ENCODE measurements at places on chromosomes 2 and 18.

DNA sequence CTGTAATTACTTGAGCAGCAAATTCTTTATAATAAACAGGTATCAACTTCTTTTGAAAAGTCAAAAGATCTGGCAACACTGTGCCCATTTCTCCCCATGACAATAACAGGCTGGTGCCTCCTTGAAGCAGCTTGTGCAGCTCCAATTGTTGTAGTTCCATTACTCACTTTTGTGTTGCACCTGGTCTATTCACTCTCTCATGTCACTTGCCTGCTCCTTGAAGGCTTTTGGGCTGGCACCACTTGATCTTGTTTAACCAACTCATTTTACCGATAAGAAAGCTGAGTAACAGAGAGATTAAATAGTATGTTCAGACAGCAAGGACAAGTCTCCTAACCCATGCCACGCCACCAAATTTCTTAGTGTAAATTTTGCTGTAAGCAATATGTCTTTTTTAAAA, 314.5 kb downstream of the OSR1 start:
- DNase-seq: no peak

- peak; percentile 81 for DNase-seq
Measured at GRCh38 chr2:20593072-20594034, 57.5 kb downstream of the HS1BP3 start.

DNA sequence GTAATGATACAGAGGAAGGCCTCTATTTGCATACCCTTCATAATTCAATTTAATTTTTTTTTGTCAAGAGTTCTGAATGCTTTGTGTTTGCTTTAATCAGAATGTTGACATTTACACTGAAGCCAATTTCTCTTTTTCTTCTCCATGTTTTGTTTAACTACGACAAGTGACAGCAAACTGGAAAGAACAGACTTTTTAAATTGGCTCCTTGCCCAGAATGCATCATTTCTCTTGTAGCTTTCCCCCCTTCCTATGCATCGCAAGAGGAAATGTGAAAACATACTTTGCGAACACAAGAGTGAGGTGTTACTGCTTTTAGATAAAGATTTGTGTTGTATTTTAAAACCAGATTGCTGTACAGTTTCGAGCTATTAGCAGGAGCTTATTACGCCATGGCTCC, 955.2 kb upstream of the CELF4 start:
- DNase-seq: no peak

DNA sequence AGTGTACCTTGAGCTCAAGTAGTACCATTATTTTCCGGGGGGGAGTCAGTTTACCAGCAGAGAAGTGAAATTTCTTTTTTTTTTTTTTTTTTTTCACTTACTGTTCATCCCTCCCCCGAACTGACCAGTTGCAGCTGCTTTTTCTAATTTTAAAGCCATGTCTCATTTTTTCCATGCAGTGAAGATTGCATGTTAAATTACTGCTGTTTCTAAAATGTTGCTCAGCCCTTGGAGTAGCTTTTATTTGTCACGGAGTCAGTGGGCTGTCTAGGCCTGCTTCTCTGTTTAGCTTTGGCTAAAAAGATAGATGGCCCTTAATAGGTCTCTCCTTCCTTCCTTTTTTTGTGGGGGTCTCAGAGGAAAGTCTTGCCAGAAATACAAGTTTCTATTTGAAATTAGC, 70.2 kb downstream of the NGEF start:
- DNase-seq: no peak

GRCh38 chr2:236166796-236167296, 1.3 kb downstream of the GBX2 start:
- DNase-seq: peak; percentile 46

DNA sequence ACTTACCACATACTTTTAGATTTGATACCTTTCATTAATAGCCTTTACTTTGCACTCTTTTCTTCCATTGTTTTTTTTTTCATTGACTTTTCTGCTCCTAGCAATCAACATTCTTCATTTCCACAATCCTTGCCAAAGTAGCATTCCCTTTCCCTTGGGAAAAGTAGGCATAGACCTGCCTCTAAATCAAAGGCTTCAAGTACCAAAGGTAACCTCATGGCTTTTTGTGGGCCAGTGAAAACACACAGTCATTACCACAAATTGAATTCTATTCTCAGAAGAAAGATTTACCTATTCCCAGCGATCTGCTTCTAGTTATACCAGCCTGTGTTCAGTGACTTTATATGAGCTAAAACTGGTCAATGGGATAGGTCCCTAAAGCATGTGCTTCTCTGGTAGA, 109.2 kb downstream of the SOCS6 start:
- no peak for DNase-seq

- DNase-seq: no peak
Measured at GRCh38 chr18:48006415-48007175, 76.1 kb upstream of the SMAD2 start.

- no peak for DNase-seq
Measured at GRCh38 chr2:140998017-140998416, 1132.8 kb downstream of the LRP1B start.

DNA sequence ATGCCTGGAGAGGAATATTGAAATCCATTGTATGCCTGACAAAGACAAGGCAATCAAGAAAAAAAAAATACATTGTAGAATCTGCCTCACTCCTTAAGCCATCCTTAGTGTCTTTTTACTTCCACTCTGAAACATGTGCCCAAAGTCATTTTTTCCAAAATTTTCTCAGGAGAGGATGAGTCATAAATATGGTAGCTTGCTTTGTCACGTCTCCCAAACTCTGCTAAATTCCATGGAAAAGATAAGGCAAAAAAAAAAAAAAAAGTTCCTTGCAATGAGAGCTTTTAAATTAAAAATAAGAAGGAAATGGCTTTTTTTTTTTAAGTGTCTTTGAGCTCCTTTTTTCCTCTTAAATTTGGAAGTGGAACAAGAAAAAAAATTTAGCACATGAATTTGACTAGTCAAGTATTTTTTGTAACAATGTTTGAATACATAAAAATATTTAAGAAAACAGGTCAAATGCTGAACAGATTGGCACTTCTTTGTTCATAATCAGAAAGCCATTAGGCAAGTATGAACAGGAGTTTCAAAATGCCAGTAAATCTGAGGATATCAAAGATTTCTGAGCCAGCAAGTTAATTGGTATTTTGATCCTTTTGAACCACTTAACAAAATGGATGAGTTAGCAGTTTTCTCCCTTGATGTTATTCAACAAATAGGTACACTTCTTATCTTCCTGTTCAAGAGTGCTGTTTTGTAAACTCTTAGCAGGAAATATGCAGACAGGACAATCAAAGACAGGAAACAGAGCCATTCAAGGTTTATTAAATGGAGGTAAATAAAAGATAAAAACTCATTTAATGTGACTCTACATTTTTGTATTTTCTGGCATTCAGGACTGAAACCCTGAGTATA, 247.3 kb upstream of the SP5 start:
- no peak for DNase-seq

- no peak for DNase-seq
Measured at GRCh38 chr2:50006327-50006726, 852.0 kb upstream of the FSHR start.

GRCh38 chr2:228373191-228373590, 191.7 kb upstream of the SPHKAP start:
- DNase-seq: no peak

DNA sequence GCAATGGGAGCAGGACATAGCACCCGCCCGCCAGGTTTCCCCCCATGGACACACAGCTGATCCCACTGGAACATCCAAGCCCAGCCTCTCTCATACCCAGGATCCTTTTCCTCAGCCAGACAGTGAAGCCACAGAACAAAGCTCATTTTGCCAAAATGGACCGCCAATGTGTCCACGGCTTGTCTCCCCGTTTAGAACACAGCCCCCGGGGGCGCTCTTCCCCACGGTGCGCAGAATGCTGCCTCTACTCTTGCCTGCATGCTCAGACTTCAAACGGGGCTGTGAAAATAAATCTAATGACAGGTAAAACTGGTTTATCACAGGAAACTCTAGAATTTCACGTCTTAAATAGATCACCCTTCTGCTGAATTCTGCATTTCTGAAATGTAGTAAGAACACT, 548.5 kb upstream of the ID2 start:
- DNase-seq: no peak

GRCh38 chr18:26457611-26458353, 90.6 kb downstream of the KCTD1 start:
- DNase-seq: no peak

- DNase-seq: no peak
Measured at GRCh38 chr2:20349513-20349921, 1.1 kb downstream of the PUM2 start.

DNA sequence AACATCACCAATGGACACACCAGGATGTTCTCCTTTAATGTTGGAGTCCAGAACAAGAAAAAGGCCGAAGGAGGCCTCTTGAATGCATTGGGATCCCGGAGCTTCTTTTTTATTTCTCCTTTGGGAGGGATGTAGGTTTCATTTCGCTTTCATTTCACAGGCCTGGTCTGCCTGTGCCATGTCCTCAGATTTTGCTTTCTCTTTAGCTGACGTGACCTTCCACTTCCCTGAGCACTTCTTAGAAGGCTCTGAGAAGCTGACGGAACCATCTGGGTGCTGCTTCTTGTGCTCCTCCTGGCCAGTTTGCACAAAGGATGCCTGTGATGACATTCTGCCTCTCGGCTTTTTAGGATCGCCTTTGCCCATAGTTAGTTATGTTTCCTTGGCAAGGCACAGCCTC, 15.1 kb upstream of the MBOAT2 start:
- no peak for DNase-seq

- no peak for DNase-seq
Measured at GRCh38 chr2:74131901-74132300, 15.8 kb downstream of the BOLA3 start.

DNA sequence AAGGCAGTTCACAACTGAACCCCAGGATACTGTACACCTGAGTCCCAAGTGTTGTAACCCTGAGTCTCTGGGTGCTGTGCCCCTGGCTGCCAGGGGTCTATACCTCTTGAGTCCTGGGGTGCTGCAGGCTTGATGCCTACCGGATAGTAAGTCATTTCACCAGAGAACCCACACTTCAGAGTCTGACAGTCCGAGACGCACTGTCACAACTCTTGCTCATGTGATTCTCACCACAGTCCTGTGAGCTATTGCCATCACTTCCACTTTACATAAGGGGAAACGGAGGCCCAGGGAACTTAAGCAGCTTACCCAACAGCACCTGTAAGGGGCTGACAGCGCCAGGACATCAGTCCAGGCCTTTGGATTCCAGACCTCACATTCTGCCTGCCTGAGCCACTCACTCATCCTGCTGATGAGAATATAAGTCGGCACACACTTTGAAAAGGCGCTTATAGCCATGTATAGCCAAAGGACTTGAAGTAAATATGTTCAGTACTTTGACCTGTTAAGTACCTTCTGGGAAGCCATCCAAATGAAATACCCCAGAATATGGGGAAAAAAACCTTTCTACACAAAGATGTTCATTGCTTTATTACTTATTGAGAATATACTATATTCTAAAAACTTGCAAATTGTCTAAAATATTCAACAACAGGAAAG, 180.7 kb upstream of the ID2 start:
- no peak for DNase-seq

DNA sequence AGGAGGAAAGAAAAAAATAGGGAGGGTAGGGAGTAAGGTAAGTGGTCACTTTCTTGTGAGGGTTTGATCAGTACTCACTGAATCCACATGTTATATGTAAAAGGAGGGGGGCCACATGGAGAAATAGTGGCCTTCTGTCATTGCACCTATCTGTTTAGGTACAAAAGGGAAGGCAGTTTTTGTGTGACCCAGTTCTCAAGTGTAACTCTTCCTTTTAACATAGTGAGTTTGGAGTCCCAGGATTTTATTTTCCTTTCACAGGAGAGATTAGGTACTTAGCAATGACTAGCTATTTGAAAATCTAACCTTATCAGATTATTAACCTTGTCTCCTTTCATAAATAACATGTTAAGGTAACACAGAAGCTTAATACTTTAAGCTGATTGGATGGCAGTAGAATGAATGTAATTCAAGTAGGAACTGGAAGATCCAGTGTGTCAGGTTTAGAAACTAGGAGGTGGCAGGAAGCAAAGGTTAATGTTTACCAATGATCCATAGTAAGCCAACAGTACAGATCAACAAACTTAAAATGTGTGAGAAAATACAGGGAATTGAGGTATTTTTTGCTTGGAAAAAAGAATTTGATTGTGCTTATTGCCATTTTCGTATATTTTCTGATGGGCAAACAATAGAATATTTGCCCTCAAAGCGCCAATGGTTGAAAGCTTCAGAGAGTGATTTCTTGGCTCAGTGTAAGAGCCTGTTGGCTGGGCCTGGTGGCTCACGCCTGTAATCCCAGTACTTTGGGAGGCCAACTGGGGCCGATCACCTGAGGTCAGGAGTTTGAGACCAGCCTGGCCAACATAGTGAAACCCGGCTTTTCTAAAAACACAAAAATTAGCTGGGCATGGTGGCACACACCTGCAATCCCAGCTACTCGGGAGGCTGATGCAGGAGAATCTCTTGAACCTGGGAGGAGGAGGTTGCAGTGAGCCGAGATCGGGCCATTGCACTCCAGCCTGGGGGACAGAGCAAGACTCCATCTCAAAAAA, 11.3 kb downstream of the HNMT start:
- peak; percentile 12 for DNase-seq

DNA sequence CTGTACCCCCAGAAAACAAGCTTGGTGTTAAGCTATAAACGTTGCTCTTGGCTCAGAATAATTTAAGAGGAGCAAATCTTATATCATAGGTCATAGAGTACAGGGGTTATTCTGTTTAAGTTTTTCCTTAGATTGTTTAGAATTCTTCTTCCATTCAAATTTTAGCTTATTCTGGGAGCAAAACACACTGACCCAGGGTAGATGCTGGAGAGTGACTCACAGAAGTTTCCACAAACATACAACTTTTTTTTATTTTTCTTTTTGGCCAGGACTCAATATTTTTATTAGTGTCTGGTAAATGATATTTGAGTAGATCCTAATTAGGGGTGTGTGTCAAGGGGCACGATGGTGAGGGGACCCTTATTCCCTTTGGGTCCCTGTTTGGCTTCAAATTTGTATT, 71.5 kb upstream of the PSME4 start:
- DNase-seq: no peak

DNA sequence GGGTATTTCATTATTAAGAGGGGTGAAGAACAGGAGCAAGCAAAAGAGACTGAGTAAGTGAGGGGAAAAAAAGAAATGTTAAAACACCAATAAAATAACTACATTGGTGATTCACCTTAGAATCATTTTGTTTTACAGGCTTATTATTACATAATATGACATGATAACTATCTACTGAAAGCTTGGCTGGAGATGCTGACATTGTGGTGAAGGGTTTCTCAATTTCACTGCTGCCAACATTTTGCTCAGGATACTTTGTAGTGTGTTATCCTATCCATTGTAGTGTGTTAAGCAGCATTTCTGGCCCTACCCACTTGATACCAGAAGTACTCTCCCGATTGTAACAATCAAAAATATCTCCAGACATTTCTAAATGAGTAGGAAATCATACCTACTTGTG, 1564.6 kb upstream of the NXPH2 start:
- no peak for DNase-seq

- DNase-seq: no peak
Measured at GRCh38 chr2:134648586-134648985, 70.2 kb downstream of the TMEM163 start.

DNA sequence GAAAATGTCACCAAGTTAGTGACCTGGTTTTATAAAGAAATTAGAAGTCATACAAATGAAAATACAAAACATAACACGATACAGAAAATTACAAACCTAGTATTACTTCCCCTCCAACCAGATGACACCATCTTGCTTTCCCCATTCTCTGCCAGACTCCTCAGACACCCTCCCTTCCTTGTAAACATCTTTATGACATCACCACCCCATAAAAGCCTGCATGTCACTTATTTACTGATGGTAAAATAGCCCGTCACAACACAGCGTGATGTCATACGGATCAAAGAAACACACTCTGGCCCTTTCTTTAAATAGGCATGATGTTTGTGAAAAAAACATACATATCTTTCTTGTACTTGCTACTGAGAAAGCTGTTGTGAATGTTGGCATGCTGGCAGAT, 254.8 kb upstream of the SOX11 start:
- DNase-seq: no peak

GRCh38 chr2:227657199-227657845, 9.3 kb upstream of the SCYGR5 start:
- DNase-seq: no peak
